Islet precursor cell (in vitro differentiated cells): ENCODE measurements at places on chromosomes 5 and 9.
A peak's percentile ranks its signal among the peaks of the same experiment; 100 is the strongest.

- no peak for DNase-seq
Observed at GRCh38 chr5:9363026-9363425, 182.8 kb downstream of the SEMA5A start.

GRCh38 chr5:91103353-91104061 lies 279.6 kb downstream of the ARRDC3 start:
- no peak for DNase-seq

GRCh38 chr5:159657771-159658170 lies 258.5 kb upstream of the ADRA1B start:
- DNase-seq: no peak

- peak; percentile 62 for DNase-seq
Observed at GRCh38 chr5:38921174-38921573, 75.4 kb downstream of the OSMR start.

- DNase-seq: no peak
Observed at GRCh38 chr9:78188594-78188993, 47.3 kb upstream of the CEP78 start.

DNA sequence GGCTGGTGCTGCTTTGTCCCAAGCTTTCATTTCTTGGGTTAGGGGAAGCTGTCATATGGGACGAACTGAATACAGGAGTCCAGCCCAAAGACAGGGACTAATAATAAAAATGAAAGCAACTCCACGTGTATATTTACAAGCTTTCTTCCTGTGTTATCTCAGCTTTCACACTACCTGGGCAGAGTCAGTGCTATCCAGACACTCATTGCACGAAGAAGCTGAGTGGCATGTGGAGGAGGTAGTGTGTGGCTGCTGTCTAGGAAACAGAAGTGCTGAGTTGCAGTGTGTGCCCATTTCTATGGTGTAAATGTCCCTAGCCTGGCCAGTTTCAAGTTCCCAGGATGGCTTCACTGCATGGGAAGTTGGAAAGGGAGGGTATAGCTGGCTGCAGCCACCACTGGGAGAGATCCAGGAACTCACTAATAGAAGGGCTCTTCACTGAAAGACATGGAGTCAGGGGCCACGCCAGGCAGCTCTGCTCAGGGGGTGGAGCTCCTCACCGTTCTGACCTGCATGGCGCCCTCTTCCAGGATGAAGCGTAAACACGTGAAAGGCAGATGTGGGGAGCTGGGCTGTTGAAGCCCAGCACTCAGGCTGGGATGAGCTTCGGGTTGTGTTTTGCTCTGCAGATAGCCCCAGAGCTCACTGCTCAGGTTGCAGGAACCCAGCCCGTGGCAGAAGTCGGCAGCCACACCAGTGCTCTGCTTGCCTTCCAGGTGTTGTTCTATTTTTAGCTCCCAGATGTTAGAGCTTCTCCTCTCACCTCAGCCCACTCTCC lies 116.9 kb downstream of the IRX2 start:
- peak; percentile 38 for DNase-seq

GRCh38 chr5:52910071-52910470 lies 79.1 kb upstream of the ITGA2 start:
- DNase-seq: no peak

- DNase-seq: peak; percentile 81
Observed at GRCh38 chr9:136539427-136540421, 6.1 kb downstream of the NOTCH1 start.

- DNase-seq: peak; percentile 68
Observed at GRCh38 chr9:4366591-4367330, 66.9 kb upstream of the GLIS3 start.

- no peak for DNase-seq
Observed at GRCh38 chr9:71929223-71929622, 17.8 kb downstream of the C9orf85 start.

- DNase-seq: peak; percentile 36
Observed at GRCh38 chr9:93303258-93303771, 119.4 kb downstream of the WNK2 start.

- DNase-seq: peak; percentile 50
Observed at GRCh38 chr5:142015781-142016533, 3.1 kb upstream of the GNPDA1 start.

DNA sequence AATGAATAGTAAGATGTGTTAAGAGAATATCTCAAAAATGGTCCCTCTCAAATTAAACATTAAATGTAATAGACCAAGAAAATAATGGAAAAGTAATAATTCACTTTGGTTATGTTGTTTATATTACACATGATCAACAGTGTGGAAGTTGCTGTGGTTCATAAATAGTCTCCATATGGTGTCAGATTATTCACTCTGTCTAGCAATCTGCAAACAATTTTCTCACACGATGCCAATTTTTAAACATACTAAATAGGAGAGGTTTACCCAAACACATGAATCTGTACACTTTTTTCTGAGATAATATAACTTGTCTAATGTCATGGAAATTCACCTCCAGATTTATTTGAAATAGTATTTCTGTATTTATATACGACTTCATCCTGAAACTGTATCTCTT lies 217.4 kb upstream of the FBXL7 start:
- no peak for DNase-seq

GRCh38 chr5:129094924-129095899 lies 663 bp downstream of the ISOC1 start:
- DNase-seq: peak; percentile 79

DNA sequence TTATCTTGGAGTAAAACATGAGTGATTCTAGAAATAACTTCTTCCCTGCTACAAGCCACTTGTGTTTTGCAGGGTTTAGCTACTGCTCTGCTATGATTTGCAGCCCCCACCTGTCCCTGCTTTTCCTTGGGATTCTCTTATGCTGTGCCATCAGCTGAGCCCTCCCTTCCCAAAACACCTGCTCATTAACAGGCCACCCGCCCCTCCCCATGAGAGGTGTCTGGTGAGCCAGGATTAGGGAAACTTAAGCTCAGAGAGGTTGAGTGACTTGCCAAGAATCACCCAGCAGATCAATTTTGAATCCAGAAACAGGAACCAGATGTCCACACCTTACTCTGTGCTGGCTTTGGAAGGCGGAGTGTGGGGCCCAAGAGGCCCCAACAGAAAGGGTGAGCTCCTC lies 111.7 kb upstream of the CXCL14 start:
- DNase-seq: no peak

GRCh38 chr9:100111235-100111634 lies 12.2 kb downstream of the INVS start:
- no peak for DNase-seq

- no peak for DNase-seq
Observed at GRCh38 chr9:111949919-111950318, 53.3 kb downstream of the UGCG start.

GRCh38 chr9:14508884-14509283 lies 184.3 kb downstream of the ZDHHC21 start:
- no peak for DNase-seq

DNA sequence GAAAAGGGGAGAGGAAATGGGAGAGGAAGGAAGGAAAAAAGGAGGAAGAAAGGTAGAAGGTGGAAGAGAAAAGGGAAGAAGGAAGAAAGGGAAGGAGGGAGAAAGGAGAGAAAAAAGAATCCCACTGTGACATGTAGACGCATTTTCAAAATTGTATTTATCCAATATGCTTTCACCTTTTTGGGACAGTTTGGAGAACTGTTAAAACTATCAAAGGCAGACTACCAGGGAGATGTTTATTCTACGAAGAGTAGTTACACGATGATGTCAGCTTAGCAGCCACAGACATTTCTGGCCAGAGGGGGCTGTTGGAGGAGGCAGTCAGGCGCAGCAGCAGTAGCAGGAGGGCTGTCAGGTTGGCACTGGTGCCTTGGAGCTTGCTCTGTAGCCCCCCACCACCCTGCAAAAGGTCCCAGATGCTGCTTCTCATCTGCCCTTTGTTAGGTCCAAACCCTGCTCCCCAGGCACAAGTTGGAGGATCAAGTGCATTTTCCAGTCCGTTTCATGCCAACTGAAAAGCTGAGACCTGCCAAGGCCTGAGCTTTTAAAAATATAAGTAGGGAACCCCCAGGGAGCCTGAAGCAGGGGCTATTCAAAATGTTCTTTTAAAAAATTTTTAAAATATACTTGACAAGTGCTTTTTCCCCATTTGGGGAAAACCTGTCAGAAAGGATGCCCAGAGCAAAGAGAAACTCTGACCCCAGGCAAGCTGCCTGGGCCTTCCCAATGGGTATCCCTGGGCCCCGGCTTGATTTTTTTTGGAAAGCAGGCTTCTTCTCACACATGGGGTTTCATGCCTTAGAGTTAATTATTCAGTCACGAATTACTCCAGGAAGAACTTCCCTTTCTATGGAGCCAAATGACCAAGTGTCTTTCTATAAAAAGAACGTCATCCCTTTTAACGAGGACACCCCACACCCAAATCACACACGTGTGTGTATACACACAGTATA lies 203.3 kb downstream of the SLIT3 start:
- DNase-seq: peak; percentile 75

DNA sequence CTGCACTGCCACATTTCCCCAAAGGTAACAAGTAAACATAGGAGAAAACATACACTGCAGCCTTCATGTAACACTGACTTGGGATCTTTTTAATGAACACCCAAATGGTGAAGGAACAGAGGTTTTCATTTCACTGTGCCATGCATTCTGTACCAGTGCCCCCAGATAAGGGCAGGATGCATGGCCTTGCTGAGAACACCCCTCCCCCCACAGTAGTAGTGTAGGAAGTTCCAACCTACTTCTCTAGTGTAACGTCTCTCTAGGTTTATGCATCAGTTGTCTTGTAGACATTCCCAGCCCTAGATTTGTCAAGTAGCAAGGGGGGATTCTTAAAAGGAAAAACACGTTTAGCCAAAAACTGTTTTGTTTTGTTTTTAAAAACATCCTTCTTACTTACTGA lies 29.9 kb downstream of the MAP3K1 start:
- DNase-seq: no peak

- DNase-seq: no peak
Observed at GRCh38 chr9:116204252-116204882, 50.8 kb downstream of the PAPPA start.

- DNase-seq: no peak
Observed at GRCh38 chr9:22457448-22457847, 10.8 kb downstream of the DMRTA1 start.

- DNase-seq: no peak
Observed at GRCh38 chr5:178242416-178242815, 9.8 kb upstream of the PHYKPL start.

GRCh38 chr9:36222449-36222848 lies 31.7 kb downstream of the CLTA start:
- no peak for DNase-seq

DNA sequence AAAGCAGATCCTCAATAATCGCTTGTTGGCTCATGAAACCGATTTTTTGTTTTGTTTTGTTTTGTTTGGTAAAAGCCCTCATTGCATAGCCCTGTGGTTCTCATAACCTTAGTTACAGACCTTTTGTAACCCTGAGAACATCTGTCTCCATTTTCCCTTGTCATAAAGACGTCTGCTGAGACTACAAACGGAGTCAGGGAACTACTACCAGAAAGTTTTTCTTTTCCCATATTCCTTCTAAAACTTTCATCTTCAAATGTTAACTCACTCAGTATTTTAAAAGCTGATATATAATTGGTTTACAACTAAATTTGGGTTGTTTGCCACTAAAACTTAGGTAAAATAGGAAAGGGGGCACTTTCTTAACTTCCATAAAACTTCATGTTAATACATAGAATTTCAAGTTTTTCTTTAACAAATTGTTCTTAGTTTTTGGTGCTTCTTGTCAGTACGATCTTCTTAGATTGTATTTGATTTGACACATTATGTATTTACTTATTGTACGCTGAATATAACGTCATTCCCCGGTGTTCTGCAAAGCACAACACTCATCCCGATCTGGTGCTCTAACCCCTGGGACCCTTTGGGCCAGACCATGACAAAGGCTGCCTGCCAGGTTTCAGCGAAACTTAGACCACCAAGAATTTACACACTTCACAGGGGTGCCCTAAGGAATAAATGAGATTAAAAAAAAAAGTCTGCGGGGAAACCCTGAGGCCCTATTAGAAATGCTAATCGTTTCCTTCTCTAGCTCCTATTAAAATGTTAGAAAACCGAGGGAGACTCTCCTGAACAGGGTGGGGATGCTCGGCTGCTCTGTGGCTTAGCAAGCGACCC lies 1.1 kb upstream of the ANP32B start:
- no peak for DNase-seq

DNA sequence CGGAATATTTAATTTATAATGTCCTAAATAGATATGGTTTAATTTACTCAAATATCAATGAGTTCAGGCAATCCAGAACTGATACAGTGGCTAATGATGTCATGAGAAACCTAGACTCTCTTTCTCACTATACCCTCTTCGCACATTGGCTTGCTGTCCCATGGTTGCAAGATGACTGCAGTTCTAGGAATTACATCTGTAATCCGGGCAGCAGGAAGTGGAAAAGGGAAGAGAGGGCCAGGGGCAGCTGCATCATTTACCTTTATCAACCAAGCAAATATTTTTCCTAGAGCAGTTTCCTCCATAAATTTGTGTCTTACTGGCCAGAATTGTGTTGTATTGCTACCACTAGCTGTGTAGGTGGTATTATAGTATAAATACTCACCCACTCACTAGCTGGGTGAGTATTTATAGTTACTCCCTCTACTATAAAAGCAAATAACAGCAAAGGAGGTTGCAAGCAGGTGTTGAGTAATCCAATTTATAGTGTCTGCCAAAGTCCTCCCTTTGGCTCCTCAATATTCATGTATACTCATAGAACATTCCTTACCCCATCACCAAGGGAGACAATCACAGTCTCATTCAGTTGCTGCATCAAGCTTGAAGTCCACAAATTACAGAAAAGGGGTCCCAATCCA lies 168.8 kb downstream of the DROSHA start:
- DNase-seq: no peak

DNA sequence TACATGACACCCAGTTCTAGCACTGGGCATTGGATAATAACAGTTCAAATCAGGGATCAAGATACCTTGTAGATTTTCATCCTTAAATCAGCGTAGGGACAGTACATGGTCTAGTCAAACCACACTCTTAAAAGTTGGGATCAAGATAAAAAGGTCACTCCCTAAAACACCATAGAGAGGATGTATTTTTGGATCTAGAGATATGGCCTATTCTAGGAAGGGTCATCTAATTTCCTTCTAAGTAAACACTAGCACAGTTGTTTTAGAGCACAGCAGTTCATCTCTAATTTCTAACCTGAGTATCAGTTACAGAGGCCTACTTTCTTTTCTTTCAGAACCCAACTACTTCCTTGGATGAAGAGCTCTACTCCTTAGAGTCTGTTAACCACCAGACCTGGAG lies 166.4 kb upstream of the GRIN3A start:
- DNase-seq: no peak

DNA sequence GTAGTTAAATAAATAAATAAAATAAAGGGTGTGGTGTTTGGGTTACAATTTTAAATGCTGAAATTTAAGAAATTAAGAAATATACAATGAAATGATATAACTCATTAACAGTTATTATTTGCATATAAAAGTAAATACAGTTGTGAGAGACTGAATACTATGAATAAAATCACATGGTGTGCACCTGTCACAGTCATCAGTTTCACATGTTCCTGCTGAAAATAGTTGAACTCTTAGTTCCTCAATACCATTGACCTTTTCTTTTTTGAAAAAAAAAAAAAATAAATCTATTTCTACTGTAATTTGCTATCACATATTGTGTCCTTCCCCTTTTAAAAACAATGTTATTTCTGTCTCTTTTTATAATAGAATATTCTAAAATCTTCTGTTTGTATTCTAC lies 130.9 kb upstream of the CHD1 start:
- DNase-seq: no peak
